Activated naive CD8-positive, alpha-beta T cell treated with anti-CD3 and anti-CD28 coated beads, Interleukin-2, amount 10 ng/mL, durations not matched to agents 7 days and 5 days (primary cell): ENCODE measurements at places on chromosomes 12 and 14. TPM values are rescaled to one million over a fixed set of nuclear protein-coding genes. Genes with fewer than 3 reads are reported as not detected.

DNA sequence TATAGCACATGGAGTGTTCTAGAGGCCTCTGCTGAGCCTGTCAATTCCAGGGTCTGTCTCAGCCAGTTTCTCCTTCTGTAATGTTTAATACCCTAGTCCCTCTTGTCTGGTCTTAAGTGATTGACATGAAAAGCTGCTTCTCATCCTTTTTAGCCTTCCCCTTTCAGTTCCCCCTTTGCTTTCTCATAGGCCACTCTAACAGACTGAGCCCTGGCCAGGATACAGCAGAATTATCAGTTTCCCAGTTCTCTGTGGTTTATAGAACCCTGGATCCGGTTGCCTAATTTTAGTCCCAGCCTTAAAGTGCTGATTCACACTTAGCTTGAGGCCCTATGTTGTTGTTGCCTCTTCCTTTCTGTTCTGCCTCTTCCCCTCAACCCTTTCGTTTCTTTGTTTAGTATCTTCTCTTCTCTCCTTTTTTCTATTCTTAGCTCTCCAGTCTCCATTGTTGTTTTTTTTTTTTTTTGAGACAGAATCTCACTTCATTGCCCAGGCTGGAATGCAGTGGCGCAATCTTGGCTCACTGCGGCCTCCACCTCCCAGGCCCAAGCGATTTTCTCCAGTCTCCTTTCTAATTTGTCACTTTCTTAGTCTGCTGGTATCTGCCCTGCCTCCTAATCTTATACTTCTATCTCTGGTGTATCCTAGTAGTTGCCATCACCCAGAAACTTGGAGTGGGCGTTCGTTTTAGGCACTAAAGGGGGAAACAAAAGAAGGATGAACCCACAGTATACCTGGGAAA, 2.9 kb upstream of the BIN2 start:
- no peak for DNase-seq

DNA sequence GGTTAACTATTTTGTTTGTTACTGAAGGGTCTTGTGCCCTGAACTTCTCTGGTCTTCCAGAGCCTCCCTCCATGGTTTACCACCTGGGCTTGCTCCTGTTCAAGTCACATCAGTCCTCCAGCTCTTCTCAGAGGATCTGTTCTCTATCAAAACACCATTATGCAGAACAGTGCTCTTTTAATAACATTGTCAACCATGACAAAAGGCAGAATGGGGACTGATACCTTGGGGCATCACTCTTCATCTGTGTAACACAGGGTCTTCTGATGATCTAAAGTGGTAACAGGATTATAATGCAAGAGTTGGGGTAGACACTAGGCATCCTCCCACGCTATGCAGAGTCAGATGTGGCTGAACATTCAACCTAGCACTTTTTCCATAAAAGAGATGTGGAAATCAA, 38.4 kb downstream of the ESR2 start:
- DNase-seq: no peak

DNA sequence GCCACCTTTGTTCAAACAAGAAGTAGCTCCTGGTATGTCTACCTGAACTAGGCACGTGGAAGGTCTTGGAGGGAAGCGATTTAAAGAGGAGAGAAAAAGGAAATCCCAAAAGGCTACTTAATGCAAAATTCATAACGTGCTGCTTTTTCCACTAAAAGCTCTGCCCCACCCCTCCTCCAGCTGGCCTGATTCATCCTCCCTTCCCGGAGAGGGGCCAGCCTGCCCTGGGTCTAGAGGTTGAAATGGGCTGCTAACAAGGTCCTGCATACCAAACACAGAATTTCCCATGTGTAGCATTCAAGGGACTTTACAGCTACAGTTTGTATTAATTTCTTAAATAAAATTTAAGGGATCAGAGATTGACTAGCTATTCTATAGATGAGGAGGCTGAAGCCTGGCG, 83.2 kb downstream of the KNTC1 start:
- no peak for DNase-seq

- no peak for DNase-seq
These were observed 68.0 kb downstream of the SPPL3 start for GRCh38 chr12:120836114-120836684.

DNA sequence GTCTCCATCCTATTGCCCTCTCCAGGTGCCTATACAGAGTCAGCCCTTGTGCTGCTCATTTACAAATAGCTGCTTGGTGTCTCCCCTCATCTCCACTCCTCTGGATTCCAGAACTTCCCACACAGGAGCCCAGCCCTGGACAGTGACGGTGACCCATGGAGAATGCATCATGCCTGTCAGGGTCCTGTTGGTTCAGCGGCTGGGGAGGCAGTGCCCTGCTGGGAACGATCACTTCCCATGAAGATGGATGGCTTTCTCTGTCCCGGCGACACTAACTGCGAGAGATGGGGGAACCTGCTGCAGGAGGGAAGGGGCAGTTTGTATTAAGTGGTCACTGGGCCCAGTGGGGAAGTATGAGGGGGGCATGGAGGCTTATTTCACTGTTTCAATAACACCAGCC, 395.0 kb upstream of the TBX3 start:
- no peak for DNase-seq

DNA sequence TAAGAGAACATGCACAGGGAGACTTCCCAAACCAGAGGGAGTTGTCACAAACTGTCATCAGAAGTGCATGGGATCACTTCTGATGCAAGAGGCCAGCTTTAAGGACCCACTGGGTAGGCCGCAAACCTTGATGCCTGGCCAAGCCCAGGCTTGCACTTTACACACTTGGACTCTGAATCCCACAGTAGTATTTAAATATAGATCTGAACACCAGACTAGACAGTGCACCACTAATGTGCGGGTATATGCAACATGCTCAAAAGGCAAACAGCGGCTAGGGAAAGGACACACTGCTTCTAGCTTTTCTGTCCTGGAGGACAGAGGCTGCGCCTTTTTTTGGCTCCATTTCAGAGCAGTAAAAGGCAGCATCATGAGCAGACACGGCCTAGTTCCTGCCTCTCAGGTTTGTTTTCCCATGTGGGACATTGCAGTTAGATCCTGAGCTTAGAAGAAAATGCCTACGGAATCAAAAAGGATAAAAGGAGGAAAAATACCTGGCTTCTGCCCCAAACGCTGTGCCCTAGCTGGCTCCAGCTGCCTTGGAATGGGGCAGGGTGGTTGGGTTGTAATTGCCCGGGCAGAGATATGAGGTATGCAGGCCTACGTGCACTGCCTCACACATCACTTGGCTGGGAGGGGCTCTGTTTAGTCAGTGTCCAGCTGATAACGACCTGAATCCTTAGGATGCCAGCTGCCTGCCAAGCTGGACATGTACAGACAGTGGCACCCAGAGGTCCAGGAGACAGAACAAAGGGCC, 84.5 kb upstream of the EGLN3 start:
- no peak for DNase-seq

DNA sequence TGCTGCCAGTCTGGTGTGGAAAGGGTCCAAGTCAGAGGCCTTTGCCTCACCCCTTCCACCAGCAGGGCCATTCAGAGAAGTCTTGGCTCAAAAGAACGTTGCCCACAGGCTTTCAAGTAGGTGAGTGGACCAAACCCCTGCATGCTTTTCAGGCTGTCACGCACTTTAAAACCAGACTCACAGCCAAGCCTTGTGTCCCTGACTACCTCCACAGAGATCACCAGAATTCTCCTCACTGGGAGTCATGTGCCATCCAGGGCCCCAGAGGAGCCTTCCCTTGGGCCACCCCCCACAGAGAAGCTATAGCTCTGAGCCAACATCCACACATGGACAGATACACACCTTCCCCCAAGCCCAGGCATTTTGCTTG, 283.1 kb downstream of the DPF3 start:
- DNase-seq: no peak

Gene NRXN3
- total RNA-seq: not detected

Gene SERPINA1
- total RNA-seq: not detected
